ENCODE measurements at places on chromosomes 11 and 22. TPM values are rescaled to one million over a fixed set of nuclear protein-coding genes. Genes with fewer than 3 reads are reported as not detected.

OR10G7 gene
- total RNA-seq = not detected

TMEM132A gene
- total RNA-seq = not detected

ISX gene
- not detected for total RNA-seq

C11orf86 gene
- not detected for total RNA-seq

DDX25 gene
- not detected for total RNA-seq

PDGFB gene
- 1.7 TPM for total RNA-seq

TCN2 gene
- total RNA-seq = 0.30 TPM

VSIG2 gene
- 0.44 TPM for total RNA-seq

SCARF2 gene
- 6.9 TPM for total RNA-seq

GAS2L1 gene
- total RNA-seq = 1.8 TPM

GLB1L2 gene
- 0.54 TPM for total RNA-seq

MMP27 gene
- not detected for total RNA-seq

YPEL4 gene
- total RNA-seq = 0.99 TPM

GNG3 gene
- not detected for total RNA-seq

KCTD14 gene
- total RNA-seq = not detected

C11orf91 gene
- total RNA-seq = not detected

VPREB1 gene
- not detected for total RNA-seq

PKNOX2 gene
- not detected for total RNA-seq

KLHDC7B gene
- total RNA-seq = 5.9 TPM

PATE4 gene
- total RNA-seq = not detected

OR52E8 gene
- not detected for total RNA-seq

Data from CD4-positive, CD25-positive, alpha-beta regulatory T cell (primary cell).